ENCODE measurements at places on chromosomes 1 and 21. TPM values are rescaled to one million over a fixed set of nuclear protein-coding genes. Genes with fewer than 3 reads are reported as not detected.

DNA sequence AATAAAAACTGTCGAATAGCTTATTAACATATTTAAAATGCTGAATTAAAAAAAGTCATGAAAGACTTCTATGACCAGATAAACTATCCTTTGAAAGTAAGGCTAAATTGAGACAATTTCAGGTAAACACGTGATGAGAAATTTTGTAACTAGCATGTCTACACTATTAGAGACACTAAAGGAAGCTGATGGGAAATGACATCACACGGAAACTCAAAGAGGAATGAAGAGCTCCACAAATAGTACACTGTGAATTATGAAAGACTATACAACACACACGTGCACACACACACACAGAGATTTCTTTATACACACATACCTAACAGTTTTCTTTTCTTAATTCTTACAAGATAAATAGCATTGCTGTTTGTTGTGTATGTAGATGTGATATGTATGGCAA lies 70.9 kb upstream of the PLA2G4A start:
- H3K36me3 ChIP-seq = no peaks in the 10 kb centered on the region
- no peak for DNase-seq
- H3K4me3 ChIP-seq = no peak overlapping the region
- H3K4me1 ChIP-seq = no peaks in the 10 kb centered on the region

DNA sequence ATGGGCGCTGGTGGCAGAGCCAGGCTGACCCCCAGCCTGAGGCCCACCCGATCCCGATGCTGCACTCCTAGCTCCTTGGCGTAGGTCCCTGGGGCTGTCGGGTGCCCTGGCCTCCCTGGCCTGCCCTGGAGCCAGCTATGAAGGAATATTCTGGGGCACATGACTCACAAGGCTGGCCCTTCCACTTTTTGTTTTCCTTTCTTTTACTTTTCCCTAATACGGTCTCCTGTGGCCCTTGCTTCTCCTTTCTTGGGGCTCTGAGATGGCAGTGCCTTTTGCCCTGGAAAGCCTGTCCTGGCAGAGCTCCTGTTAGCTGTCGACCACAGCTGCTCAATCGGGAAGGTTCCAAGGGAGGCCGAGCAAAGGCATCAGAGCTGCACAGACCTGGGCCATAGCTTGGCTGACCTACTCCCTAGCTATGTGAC lies 22.1 kb downstream of the ARHGEF10L start:
- H3K27me3 ChIP-seq = peaks cover 4% of the 10 kb centered on the region
- H3K36me3 ChIP-seq = no peaks in the 10 kb centered on the region
- H3K27ac ChIP-seq = no peak overlapping the region
- H3K4me1 ChIP-seq = peaks cover 40% of the 10 kb centered on the region

- no peak overlapping the region for H3K27ac ChIP-seq
- H3K27me3 ChIP-seq = peaks cover 18% of the 10 kb centered on the region
Measured at GRCh38 chr1:7111853-7112252, 326.6 kb downstream of the CAMTA1 start.

DNA sequence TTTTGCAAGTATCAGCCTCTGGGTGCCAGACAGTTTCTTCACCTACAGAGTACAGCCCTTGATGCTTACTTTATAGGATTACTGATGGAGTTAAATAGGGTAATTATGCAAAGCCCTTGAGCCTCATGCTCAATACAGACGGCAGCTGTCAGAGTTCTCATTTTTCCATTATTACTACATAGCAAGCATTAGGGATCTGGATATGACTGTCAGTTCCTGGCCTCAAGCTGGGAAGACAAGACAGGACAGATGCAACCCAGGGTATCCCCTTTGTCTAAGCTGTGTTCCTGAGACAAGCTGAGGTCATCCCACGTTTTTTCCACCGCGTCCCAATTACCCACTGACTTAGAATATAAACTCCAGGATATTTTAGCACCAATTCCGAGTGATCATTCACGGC lies 94.4 kb downstream of the SLC35F3 start:
- peak; percentile 22 for DNase-seq
- H3K27ac ChIP-seq = peak overlapping the region; percentile 84
- peak overlapping the region; percentile 2 for H3K4me3 ChIP-seq
- H3K36me3 ChIP-seq = no peaks in the 10 kb centered on the region

GRCh38 chr1:29672416-29673227 lies 436.3 kb downstream of the PTPRU start:
- H3K27ac ChIP-seq = peak overlapping the region; percentile 64
- peaks cover 7% of the 10 kb centered on the region for H3K27me3 ChIP-seq
- H3K4me1 ChIP-seq = peaks cover 14% of the 10 kb centered on the region
- no peaks in the 10 kb centered on the region for H3K36me3 ChIP-seq
- DNase-seq = no peak

DNA sequence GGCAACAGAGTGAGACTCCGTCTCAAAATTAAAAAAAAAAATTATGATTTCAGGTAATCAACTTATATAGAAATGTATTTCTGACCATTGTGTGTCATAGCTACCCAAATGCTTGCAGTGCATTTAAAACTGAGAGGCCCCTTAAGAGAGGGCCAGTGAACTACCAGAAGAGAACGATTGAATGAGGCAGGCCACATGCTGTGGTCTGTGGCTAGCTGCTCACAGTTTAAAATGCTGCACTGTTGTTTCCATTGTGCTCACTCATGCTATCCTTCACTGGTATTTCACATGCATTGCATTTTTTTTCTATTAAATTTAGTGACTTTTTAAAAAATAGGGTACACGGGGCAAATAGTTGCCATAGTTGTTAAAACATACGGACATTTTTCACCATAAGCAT lies 26.0 kb downstream of the CHML start:
- DNase-seq = no peak
- H3K27me3 ChIP-seq = no peaks in the 10 kb centered on the region
- H3K4me3 ChIP-seq = no peak overlapping the region
- H3K36me3 ChIP-seq = no peaks in the 10 kb centered on the region
- no peak overlapping the region for H3K27ac ChIP-seq
- H3K4me1 ChIP-seq = no peaks in the 10 kb centered on the region

DNA sequence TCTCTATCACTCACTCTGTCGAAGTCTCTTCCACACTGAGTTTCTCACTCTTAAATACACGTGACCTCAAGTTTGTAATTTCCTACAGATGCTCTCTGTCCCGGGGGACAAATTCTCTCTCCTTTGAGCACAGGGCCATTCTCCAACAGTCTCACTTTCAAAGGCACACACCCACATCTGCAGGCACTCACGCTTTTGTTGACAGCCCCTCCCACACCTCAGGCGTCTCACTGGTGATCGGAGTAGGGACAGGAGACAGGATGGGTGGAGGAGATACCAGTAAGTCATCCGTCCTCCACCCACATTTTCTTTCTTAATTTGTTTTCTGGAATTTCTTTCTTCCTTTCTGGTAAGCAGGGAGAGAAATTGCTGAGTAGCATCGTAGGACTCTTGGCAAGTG lies 40.6 kb upstream of the GREM2 start:
- no peak for DNase-seq
- no peaks in the 10 kb centered on the region for H3K36me3 ChIP-seq
- H3K27me3 ChIP-seq = peaks cover 4% of the 10 kb centered on the region
- peaks cover 6% of the 10 kb centered on the region for H3K4me1 ChIP-seq
- no peak overlapping the region for H3K27ac ChIP-seq

GSTM5 gene
- total RNA-seq = 0.20 TPM

ZBTB8A gene
- 12.0 TPM for total RNA-seq
